Suppressor macrophage treated with lipopolysaccharide for 4 hours (primary cell): ENCODE measurements at places on chromosomes 2 and 18.

- DNase-seq: peak; percentile 43
Observed at GRCh38 chr2:43040084-43040854, 186.1 kb downstream of the ZFP36L2 start.

DNA sequence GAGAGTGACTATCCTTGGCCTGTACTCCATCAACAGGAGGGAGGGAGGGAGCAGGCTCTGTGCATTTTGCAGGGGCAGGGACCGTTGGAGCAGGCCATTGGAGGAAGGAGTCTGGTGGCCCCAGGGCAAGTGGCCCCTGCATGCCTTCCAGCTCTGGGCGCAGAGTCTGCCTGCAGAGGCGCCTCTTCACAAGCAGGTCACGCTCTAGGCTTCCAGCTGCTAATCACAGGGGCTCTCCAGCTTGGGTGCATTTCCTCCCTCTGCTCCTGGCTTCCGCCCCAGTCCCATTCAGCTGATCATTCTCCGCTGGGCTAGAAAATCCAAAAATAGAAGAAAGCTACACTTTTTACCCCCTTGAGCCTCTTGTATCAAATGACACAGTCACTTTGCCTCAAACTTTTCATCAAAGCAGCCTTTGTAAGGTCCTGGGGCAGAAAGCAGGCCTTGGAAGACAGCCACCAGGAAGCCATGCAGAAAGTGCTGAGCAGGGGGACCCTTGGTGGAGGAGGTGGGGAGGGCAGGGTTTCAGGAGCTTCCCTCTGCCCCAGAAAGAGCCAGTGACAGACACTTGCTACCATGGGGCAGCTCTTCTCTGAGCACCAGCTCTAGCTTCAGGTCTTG lies 11.3 kb downstream of the TMEM247 start:
- peak; percentile 58 for DNase-seq

GRCh38 chr2:182522972-182523473 lies 96.2 kb upstream of the PDE1A start:
- DNase-seq: no peak

DNA sequence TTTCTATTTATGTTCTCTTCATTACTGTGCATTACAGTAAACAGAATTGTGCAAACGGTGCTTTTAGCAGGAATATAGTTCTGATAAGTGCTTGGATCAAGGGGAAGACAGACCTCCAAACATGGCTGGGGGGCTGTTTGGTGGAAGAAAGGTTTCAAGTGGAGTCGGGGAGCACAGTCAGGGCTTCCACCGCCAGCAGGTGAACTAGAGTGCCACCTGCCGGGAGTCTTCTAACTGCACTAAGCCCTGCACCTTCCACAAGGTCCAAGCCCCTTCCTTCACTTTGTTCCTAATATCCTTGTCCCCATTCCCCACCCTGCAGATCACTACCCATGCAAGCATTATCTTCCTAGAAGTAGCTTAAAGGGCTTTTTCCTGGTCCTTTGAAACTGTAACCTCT lies 11.1 kb downstream of the ONECUT2 start:
- no peak for DNase-seq

- DNase-seq: no peak
Observed at GRCh38 chr2:229231885-229232284, 39.2 kb downstream of the PID1 start.

GRCh38 chr18:55607773-55608172 lies 19.8 kb upstream of the TCF4 start:
- DNase-seq: no peak

- no peak for DNase-seq
Observed at GRCh38 chr2:172763079-172763478, 27.4 kb downstream of the RAPGEF4 start.

DNA sequence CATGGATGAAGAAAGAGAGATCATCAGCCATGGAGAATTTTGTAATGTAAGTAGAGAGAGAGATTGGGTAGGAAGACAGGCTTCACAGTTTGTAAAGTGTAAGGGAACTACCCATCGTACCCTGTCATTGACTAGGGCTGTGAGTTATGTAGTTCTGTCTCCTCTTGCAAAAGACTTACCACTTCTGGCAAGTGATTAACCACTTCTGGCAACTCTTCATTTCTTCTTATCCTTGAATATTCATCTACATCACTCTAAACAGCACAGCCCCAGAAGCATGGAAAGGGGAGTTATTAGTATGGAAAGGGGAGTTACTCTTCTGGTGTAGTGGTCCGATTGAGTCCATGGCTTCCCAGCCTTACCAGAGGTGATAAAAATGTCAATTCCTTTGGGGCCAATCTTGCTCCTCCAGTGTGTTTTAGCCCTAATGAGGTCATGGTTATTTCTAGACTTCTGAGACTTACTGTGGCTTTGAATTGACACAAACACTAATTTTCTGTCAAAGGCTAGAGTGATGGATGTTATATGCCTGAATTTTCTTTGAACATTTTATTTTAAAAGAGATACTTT lies 52.0 kb downstream of the STAT1 start:
- peak; percentile 41 for DNase-seq

GRCh38 chr2:196481324-196481697 lies 158.2 kb upstream of the CCDC150 start:
- no peak for DNase-seq

DNA sequence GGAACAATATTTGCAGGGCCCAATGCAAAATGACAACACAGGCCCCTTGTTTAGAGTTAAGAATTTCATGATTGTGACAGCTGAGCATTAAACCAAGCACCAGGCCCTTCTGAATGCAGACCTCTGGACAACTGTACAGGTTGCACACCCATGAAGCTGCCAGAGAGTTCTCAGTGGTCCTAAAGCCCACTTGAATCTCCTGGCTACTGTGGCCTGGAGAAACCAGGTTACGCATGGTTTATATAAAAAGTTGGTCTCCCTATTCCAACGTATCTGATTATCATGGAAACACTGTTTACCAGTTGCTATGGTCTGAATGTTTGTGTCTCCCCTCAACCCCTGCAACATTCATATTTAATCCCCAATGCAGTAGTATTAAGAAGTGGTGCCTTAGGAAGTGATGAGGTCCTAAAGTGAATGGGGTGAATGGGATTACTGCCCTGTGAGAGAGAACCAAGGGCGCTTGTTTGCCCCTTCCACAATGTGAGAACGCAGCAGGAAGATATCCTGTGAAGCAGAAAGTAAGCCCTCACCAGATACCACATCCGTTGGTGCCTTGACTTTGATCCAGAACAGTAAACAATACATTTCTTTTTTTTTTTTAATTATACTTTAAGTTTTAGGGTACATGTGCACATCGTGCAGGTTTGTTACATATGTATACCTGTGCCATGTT lies 48.0 kb upstream of the ANXA4 start:
- no peak for DNase-seq

- DNase-seq: no peak
Observed at GRCh38 chr2:239496700-239497099, 95.9 kb upstream of the HDAC4 start.

- DNase-seq: no peak
Observed at GRCh38 chr2:72222829-72223564, 75.3 kb upstream of the CYP26B1 start.

- no peak for DNase-seq
Observed at GRCh38 chr2:173934895-173935294, 30.3 kb downstream of the SP3 start.

- no peak for DNase-seq
Observed at GRCh38 chr18:74849301-74849700, 251.6 kb downstream of the ZNF407 start.

DNA sequence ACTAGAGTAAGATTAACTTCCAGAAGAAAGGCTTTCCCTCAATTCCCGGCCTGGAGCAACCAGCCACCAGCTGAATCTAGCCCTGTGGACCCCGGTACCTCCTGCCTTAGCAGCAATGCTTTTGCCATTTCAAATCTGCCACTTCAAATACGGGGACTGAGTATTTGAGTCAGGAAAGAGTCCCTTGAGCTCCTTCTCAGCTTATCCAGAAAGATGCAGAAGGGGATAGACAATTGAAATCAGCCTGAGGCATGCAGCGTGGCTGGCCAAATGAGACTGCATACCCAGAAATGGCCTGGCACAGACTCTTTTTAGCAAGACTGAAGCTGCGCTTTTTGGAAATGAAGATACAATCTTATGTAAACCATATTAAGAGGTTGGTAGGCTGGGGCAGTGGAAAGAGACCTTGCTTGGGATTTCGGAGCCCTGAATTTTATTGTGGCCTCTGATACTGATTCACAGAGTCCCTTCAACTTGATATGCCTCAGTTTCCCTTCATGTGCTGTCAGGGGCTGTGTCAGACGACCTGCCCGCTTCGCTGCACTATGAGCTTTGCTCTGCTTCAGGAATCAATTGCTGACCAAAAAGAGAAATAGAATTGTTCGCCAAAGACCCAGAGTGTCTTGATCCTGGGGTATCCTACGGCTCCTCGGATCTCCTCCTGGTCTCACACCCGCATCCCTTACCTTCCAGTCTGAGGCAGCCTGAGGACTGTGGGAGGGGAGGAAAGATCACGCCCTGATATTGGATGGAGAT lies 1.0 kb downstream of the MATN3 start:
- DNase-seq: no peak

GRCh38 chr2:206996556-206997065 lies 57.3 kb downstream of the CPO start:
- no peak for DNase-seq

DNA sequence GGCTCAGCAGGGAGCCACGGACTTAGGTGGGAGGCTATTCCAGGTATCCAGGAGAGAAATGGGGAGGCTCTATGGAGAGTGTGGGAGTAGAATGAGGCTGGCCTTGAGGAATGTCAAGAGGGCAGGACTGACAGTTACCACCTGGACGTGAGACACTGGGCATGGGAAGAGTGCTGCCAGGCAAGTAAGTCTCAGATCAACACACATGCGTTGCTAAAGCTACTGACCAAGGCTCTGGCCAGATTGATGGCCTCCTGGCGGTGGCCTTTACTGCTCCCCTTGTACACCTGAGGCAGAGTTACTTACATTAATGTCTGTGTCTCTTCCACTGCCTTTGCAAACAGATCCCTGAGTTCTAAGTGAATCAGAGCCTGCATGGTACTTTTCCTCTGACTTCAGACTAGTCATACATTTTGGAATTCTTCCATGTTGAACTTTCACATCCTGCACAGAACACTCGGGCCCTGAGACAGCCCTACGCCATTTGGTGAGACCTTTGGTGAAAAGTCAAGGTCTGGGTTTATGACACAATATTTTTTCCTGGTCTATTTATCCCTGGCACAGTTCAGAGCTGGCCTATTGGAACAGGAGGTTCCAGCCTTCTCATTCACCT lies 398.8 kb upstream of the TRIB2 start:
- DNase-seq: no peak

DNA sequence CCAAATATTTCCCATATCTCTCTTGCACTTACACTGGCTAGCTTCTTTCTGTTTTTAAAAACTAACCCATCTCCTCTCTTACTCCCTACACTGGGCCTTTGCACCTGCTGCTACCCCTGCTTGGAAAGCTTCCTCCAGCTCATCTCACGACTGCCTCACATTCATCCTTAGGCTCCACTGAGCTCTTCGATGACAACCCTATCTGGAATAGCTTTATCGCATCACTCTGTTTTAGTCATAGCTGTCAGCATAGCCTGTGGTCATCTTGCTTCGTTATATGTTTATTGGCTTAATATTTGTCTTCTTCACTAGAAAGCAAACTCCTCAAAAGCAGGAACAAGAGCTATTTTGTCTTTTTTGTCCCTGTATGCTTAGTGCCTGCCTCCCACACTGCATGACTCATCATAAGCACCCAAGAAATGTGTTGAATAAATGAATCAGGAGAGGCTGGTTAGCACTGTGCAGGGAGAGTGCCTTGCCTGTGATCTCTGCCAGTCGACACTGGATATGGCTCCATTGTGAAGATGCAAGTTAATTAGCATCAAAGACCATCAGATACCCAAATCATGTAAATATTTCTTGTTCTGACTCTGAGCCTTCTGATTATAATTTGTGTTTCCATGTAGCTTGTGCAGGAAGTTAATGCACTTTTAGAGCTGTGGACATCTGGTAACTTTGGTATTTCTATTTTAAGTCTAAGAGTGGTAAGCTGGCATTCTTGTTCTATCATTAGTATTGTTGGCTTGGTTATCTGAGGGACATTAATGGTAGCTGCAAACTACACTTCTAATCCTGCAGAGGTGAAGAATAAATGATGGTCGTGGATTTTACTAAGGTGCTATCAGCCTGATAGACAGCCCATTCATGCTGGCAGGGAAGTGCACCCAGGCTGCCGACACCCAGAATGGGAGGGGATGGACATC lies 10.3 kb upstream of the DYTN start:
- peak; percentile 44 for DNase-seq

DNA sequence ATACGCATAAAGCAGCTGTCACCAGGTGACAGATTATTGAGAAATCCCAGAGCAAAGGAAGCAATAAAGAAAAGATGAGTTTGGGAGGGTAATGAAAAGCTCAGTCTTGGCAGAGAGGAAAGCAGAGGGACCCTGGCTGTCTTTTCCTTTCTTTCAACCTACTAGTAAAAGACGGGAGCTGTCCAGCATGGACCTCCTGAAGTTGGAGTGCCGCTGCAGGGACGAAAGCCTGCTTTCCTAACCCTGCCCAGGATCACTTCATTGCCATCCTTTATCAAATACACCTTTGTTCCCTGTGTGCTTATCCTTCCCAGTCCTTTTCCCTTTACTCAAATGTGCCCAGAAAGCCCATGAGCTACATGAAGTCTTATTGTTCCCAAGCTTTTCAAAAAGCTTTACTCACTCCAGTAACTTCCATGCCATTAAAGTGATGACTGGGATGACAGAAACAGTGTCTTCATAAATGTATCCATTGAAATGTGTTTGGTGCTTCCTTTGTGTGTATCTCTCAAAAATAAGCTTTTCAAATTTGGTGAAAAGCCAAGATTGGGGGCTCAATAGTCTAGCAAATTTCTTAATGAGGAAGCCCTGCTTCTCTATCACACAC lies 3.7 kb upstream of the SPR start:
- DNase-seq: peak; percentile 30

GRCh38 chr2:27109083-27109482 lies 9.8 kb downstream of the CGREF1 start:
- no peak for DNase-seq

- no peak for DNase-seq
Observed at GRCh38 chr18:24006712-24007313, 7.7 kb upstream of the TTC39C start.

DNA sequence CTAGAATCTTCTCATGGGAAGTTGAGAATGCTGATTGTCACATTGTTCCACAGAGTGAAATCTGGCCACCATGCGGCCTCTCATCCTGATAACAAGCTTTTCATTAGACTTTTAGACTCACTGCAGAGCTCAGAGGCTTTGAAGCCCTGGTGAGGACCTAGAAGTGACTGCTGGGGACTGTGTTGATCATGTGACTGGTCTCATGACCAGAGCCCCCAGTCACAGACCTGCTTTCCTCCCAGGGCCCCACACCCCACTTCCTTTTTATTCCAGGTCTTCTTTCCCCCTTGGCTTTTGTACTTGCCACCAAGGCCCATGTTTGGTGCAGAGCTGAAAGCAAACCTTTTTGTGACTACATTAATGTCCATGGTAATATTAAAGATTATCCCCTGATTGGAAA lies 45.2 kb downstream of the PRKCE start:
- DNase-seq: no peak

GRCh38 chr2:177430411-177430810 lies 37.8 kb downstream of the AGPS start:
- DNase-seq: no peak

GRCh38 chr2:31013301-31013700 lies 124.9 kb downstream of the GALNT14 start:
- DNase-seq: peak; percentile 67

GRCh38 chr2:41955316-41956043 lies 92.3 kb upstream of the PKDCC start:
- DNase-seq: no peak
